IMR-90 (cell line): ENCODE measurements at places on chromosomes 4 and X. TPM values are rescaled to one million over a fixed set of nuclear protein-coding genes. Genes with fewer than 3 reads are reported as not detected.

DNA sequence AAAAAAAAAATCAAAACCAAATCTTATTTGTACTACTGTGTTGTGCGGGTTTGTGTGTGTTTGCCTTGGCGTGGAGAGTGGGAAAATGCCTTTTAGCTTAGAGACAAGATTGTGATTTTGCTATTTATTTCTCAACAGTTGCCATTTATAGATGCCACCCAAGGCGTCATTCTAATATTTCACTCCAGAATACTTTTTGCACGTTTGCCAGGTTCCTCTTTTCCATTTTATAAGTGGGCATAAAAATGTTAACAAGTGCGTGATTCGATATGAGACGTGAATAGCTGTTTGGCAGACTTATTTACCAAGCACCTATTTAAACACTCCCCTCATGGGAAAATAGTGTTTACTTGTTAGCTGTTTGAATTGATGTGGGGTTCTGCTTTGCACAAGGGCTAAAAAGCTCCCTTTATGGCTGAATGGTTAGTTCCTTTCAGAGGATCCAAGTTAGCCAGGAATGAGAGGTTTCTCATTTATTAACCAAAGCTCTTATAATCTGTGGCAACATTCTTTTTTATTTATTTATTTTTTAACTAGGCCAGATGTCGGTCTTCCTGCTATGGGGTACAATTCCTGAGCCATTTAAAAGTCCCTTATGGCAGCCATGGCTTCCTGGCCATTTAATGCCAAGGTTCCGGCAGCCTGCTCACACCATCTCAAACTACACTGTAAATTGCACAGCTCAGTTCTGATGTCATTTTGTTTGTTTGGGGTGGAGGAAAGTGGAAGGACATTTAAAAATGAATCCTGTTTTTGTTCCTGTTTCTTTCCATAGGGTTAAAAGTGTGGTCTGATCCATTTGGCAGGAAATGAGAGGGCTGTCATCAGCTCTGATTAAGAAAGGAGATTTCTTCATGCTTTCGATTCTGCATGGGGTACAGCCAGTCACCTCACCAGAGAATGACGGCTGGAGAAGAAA is 14.6 kb downstream of the SMIM20 start:
- no peaks in the 10 kb centered on the region for H3K27me3 ChIP-seq
- DNase-seq = peak; percentile 47
- H3K36me3 ChIP-seq = no peaks in the 10 kb centered on the region
- H3K4me1 ChIP-seq = peaks cover 4% of the 10 kb centered on the region
- no peak overlapping the region; the same call in 1 of the 2 replicates for H3K4me3 ChIP-seq

GRCh38 chr4:169030562-169030982 is 20.5 kb upstream of the CBR4 start:
- H3K27me3 ChIP-seq = no peaks in the 10 kb centered on the region
- H3K27ac ChIP-seq = 0 out of 2 replicates have a peak overlapping the region, but pooled peaks have one; percentile 33
- peaks cover 3% of the 10 kb centered on the region; the same call in 1 of the 2 replicates for H3K4me1 ChIP-seq
- peak overlapping the region; percentile 5; the same call in 1 of the 2 replicates for H3K4me3 ChIP-seq
- no peaks in the 10 kb centered on the region for H3K36me3 ChIP-seq

- H3K4me1 ChIP-seq = no peaks in the 10 kb centered on the region
- no peak overlapping the region for H3K4me3 ChIP-seq
- H3K36me3 ChIP-seq = no peaks in the 10 kb centered on the region
- H3K27ac ChIP-seq = no peak overlapping the region
Measured at GRCh38 chr4:158032733-158033415, 140.0 kb downstream of the GASK1B start.

- DNase-seq = no peak
- H3K4me1 ChIP-seq = no peaks in the 10 kb centered on the region
- no peak overlapping the region for H3K4me3 ChIP-seq
- H3K27ac ChIP-seq = no peak overlapping the region
Measured at GRCh38 chrX:1673337-1673736, 58.5 kb downstream of the ASMT start.

MGAT4D gene
- total RNA-seq = not detected in 2 replicates
